ENCODE measurements at places on chromosomes 1 and 21. TPM values are rescaled to one million over a fixed set of nuclear protein-coding genes. Genes with fewer than 3 reads are reported as not detected.

Gene HSD3B1
- total RNA-seq, result not detected

Gene FABP3
- total RNA-seq, result 14.0 TPM

Gene MYBPH
- total RNA-seq, result not detected

Gene SLFNL1
- total RNA-seq, result 0.37 TPM

Gene ZNF593OS
- total RNA-seq, result not detected

Gene DPH2
- total RNA-seq, result 32.7 TPM

- DNase-seq, result no peak
- no peak overlapping the region for H3K4me3 ChIP-seq
- no peaks in the 10 kb centered on the region for H3K4me1 ChIP-seq
These were observed 64.0 kb downstream of the KCNAB2 start for GRCh38 chr1:6109688-6110087.

- peaks cover 3% of the 10 kb centered on the region for H3K4me1 ChIP-seq
- H3K27me3 ChIP-seq, result no peaks in the 10 kb centered on the region
- no peak overlapping the region for H3K4me3 ChIP-seq
- no peak overlapping the region for H3K27ac ChIP-seq
These were observed 6.9 kb downstream of the AKR1A1 start for GRCh38 chr1:45557422-45557944.

DNA sequence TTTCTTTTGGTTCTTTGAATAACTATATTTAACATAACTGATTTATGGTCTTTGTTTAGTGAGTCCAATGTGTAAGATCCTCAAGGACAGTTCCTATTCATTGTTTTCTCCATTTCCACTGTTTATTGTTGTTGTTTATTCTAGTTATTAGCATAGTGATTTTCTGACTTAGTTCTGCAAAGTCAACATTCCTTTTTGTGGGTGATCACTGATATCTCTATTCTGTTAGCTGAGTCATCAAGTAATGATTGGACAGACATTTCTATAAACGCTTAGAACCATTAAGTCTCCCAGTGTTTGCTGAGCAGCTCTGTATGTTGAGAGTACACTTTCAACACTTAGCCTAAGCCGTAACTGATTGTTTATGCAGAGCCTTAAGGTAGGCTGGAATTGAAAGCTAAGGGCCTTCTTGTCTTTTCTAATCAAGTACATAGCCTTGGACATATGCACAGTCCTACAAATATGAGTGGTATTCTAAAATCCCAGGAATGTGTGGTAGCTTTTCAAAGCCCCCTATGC, 87.1 kb downstream of the SLC5A9 start:
- no peaks in the 10 kb centered on the region for H3K27me3 ChIP-seq
- no peak for DNase-seq
- no peak overlapping the region for H3K27ac ChIP-seq

DNA sequence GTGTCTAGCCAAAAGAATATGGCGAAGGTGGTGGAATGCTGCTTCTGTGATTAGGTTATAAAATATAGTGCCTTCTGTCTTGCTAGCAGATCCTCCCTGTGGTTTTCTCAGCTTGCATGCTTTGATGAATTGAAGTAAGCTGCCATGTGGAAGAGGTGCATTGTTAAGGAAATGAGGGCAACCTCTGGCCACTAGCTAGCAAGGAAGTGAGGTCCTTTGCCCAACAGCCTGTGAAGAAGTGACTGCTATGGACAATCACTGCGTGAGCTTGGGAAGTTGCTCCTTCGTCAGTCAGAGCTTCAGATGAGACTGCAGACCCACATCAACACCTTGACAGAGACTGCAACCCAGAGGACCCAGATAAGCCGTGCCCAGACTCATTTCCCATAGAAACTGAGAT, 109.4 kb downstream of the GIPC2 start:
- H3K27me3 ChIP-seq, result no peaks in the 10 kb centered on the region
- H3K4me1 ChIP-seq, result peaks cover 6% of the 10 kb centered on the region
- H3K36me3 ChIP-seq, result no peaks in the 10 kb centered on the region
- no peak for DNase-seq

GRCh38 chr1:26283871-26284596, 4.1 kb downstream of the SH3BGRL3 start:
- H3K4me3 ChIP-seq, result peak overlapping the region; percentile 78
- peaks cover 5% of the 10 kb centered on the region for H3K27me3 ChIP-seq
- DNase-seq, result no peak
- H3K27ac ChIP-seq, result no peak overlapping the region

DNA sequence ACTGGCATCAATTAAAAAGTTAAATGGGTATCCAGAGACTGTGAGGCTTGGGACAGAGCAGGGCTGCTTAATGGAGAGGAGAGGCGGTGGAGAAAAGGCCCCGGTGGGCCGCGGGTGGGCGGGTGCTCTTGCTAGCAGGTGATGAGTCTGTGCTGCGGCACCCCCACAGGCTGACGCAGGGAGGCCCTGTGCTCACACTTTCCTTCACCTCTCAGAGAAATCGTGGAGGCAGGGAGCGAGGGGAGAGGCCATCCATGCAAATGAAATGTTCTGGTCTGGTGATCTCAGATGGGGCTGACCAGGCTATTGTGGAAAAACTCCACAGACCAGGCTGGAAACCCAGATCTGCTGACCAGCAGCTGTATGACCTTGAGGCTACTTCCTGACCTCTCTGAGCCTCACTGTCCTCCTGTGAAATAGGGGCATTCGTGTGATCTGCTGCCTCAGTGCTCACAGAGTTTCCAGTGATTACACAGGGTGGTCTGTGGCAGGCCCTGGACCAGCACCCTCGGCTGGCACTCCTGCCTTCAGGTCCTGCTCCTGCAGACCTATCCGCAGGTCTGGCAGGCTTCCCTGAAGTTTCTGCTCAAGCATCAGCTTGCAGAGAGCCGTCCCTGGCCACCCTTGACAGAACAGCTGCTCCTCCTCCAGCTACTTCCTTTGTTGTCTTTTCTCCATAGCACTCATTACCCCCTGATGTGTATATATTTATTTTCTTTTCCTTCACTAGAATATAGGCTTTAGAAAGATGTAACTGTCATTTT, 89.2 kb downstream of the BEND5 start:
- no peak overlapping the region for H3K27ac ChIP-seq
- no peak for DNase-seq
- H3K27me3 ChIP-seq, result peaks cover 12% of the 10 kb centered on the region
- H3K4me1 ChIP-seq, result peaks cover 17% of the 10 kb centered on the region

DNA sequence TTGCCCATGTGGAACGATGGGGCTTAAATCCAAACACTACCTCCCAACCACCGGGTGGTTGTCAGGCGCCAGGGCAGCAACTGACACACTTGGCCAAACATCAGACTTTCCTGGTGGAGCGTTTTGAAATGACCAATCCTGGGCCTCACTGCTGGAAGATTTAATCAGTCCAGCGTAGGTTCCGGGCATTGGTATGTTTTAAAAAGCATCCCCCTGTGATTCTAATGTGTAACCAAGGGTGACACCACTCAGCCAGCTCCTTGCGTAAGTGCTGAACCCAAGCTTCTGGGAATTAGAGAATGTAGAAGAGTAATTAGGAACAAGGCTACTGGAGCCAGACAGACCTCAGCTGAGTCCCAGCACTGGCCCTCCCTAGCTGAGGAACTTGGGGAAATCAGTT, 44.8 kb upstream of the KAZN start:
- DNase-seq, result no peak
- H3K27me3 ChIP-seq, result peaks cover 9% of the 10 kb centered on the region
- no peaks in the 10 kb centered on the region for H3K36me3 ChIP-seq
- no peak overlapping the region for H3K27ac ChIP-seq
- H3K4me1 ChIP-seq, result peaks cover 4% of the 10 kb centered on the region

GRCh38 chr21:44847261-44848056, 26.0 kb downstream of the PTTG1IP start:
- no peak overlapping the region for H3K27ac ChIP-seq
- peaks cover 5% of the 10 kb centered on the region for H3K36me3 ChIP-seq
- H3K4me3 ChIP-seq, result no peak overlapping the region
- H3K4me1 ChIP-seq, result peaks cover 13% of the 10 kb centered on the region
- no peak for DNase-seq

DNA sequence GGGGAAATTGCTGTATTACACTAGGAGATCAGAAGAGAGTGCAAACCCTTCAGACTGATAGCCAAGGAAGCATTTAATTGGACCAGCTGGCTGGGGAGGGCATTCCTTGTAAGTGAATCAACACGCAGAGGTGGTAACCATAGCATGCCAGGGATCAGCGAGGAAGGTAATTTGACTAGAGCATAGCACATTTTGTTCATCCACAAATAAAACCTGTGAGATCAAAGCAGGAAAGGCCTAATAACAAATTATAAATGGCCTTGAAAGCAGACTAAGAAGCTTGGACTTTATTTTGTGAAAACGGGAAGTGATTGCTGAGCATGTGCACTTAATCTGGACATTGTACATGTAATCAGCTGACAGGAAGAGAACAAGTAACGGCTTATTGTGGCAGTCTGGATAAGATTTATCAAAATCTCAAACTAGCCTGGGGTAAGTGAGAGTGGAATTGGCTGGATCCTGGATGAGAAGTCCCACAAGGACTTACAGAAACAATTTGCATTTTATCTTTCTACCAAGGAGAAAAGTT, 11.7 kb upstream of the CD55 start:
- H3K27me3 ChIP-seq, result peaks cover 30% of the 10 kb centered on the region
- no peak overlapping the region for H3K4me3 ChIP-seq

- H3K4me3 ChIP-seq, result no peak overlapping the region
- H3K27ac ChIP-seq, result no peak overlapping the region
- H3K36me3 ChIP-seq, result no peaks in the 10 kb centered on the region
- no peaks in the 10 kb centered on the region for H3K27me3 ChIP-seq
- no peak for DNase-seq
- H3K4me1 ChIP-seq, result peaks cover 5% of the 10 kb centered on the region
These were observed 109.0 kb downstream of the HIVEP3 start for GRCh38 chr1:41809692-41810091.

DNA sequence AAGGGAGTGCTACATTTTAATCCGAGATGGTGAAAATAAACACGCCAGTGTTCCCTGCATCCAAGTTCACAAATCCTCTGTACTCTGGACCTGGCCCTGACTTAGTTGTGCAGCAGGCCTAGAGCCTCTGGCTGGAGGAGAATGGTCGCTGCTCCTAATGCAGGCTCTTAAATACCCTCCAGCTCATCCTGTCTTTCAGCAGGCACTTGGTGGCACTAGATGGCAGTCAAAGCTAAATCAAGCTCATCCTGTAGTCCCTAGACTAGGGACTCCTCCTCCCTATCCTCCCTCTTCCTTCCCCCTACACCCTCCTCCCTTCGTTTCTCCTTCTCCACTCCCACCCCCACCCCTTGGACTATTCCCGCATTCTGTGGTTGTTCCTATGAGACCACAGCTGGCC, 41.6 kb upstream of the MTR start:
- no peaks in the 10 kb centered on the region for H3K4me1 ChIP-seq
- no peak overlapping the region for H3K4me3 ChIP-seq
- DNase-seq, result no peak
- no peaks in the 10 kb centered on the region for H3K36me3 ChIP-seq

DNA sequence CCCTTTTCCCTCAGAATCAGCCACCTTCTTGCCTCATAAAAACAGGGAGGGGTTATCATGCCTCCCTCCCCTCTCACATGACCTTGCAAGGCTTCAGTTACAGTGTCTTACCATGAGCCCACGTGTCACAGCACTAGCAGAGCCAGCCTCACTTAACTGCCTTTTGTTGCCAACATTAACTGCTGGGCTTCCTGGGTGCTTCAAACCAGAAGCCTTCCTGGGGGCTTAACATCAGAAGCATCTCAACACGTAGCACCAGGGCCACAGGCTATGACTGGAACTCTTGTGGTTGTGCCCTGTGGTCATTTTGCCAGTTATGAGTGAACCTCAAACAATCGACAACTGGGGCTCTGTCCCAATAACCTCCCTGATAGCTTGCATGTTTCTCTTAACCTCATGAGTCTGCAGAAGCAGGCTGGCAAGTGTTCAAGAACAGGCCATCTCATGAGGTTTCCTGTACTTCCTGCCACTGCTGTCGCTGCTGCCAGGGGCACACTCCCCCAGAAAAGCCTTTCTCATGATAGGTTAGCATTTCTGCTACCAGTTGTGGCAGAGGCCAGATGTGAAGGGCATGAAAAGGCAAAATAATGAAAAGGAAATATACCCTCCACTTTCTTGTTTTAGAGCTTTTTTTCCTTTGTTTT, 132.2 kb downstream of the GLUL start:
- H3K27ac ChIP-seq, result no peak overlapping the region
- H3K36me3 ChIP-seq, result no peaks in the 10 kb centered on the region
- DNase-seq, result no peak
- H3K4me3 ChIP-seq, result no peak overlapping the region
- no peaks in the 10 kb centered on the region for H3K27me3 ChIP-seq
- peaks cover 7% of the 10 kb centered on the region for H3K4me1 ChIP-seq

DNA sequence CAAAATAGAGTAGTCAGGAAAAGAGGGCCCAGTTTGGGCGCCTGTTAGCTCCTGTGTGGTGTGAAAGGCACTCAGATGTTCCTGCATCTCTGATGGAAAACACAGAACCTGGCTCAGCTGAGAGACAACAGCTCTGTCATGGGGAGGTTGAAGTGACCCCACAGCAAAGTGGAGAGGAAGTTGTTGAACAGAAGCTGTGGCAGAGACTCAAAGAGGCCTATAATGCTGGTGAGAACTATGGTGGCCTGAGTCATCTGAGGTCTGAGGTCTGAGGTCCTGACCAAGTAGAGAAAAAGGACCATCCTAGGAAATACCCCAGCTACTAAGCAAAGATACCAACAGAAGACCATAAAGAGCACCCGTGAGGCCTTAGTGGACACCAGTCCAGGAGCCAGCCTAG, 45.6 kb upstream of the JAK1 start:
- peaks cover 2% of the 10 kb centered on the region for H3K27me3 ChIP-seq
- no peaks in the 10 kb centered on the region for H3K4me1 ChIP-seq
- H3K27ac ChIP-seq, result no peak overlapping the region
- DNase-seq, result no peak
- H3K4me3 ChIP-seq, result no peak overlapping the region

- no peak for DNase-seq
- no peaks in the 10 kb centered on the region for H3K27me3 ChIP-seq
- no peak overlapping the region for H3K4me3 ChIP-seq
- no peak overlapping the region for H3K27ac ChIP-seq
These were observed 71.0 kb downstream of the HIVEP3 start for GRCh38 chr1:41847733-41848132.

DNA sequence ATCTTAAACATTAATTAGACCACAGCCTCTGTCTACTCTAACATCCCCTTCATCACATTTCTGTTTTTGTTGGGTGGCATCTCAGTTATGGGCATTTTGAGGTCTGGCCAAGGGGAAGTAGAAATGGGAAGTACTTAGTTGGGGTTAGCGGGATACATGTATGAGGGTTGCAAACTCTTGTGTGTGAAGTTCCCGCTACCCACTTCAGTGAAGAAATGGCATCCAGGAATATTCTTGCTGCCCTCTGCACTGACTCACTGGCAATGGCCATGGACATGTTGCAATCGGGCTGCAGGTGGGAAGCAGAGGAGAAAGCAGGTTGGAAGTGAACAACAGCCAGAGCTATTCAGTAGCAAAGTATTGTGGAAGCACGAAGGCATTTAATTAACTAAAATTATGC, 7.4 kb downstream of the CD48 start:
- no peaks in the 10 kb centered on the region for H3K36me3 ChIP-seq
- DNase-seq, result no peak
- no peak overlapping the region for H3K27ac ChIP-seq
- peaks cover 16% of the 10 kb centered on the region for H3K27me3 ChIP-seq

GRCh38 chr1:4792565-4792964, 138.2 kb downstream of the AJAP1 start:
- no peak for DNase-seq
- peaks cover 5% of the 10 kb centered on the region for H3K4me1 ChIP-seq
- H3K27me3 ChIP-seq, result no peaks in the 10 kb centered on the region
- no peak overlapping the region for H3K27ac ChIP-seq
